Peyer's patch (tissue), 4 donors: ENCODE measurements at places on chromosomes 6 and 20. TPM values are rescaled to one million over a fixed set of nuclear protein-coding genes. Genes with fewer than 3 reads are reported as not detected.

Gene MYMX
- not detected for total RNA-seq

Gene EDN3
- total RNA-seq = 54.3 TPM

Gene PRPH2
- 9.9 TPM for total RNA-seq

Gene MUCL3
- total RNA-seq = 0.18 TPM

Gene RCAN2
- 23.1 TPM for total RNA-seq

Gene TEAD3
- 32.9 TPM for total RNA-seq

DNA sequence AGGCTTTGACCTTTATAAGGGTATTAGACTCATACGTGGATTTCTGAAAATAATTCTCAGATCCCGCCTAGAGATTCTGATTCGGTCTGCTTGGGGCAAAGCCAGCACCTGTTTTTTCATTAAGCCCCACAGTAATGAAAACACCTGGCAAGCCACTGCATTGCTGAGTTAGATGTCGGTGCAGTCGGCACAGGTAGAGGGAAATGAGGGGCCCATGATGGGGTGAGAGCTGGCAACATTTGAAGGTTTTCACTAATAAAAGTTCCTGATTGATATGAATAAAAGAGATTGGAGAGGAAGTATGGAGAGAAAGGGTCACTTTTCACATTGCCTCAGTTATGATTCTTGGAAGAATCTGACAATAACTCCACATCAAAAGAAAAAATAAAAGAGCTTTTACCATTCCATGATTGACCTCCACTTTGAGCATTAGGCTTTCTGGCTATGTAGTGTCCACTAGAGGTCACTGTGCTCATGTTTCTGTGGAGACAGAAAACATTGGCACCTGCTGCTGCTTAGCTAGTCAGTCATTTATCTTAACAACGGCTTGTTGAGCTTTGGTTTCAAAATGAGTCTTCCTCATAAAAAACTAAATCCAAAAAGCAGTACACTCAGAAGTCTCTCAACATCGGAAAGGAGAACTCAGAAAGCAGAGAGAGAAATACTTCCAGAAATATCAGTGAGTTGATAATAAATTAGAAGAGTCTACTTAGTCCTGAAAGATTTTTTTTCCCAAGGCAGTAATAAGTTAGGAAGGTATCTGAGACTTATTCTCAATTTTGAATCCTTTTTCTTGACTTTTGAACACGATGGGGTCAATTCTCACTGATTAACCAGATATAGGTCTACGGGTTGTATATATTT lies 53.3 kb upstream of the KLHL31 start:
- no peak for DNase-seq

- peak; percentile 42 for DNase-seq
Measured at GRCh38 chr20:37362821-37363220, 16.9 kb downstream of the SRC start.

GRCh38 chr6:78770765-78771164 lies 96.6 kb upstream of the IRAK1BP1 start:
- no peak for DNase-seq

DNA sequence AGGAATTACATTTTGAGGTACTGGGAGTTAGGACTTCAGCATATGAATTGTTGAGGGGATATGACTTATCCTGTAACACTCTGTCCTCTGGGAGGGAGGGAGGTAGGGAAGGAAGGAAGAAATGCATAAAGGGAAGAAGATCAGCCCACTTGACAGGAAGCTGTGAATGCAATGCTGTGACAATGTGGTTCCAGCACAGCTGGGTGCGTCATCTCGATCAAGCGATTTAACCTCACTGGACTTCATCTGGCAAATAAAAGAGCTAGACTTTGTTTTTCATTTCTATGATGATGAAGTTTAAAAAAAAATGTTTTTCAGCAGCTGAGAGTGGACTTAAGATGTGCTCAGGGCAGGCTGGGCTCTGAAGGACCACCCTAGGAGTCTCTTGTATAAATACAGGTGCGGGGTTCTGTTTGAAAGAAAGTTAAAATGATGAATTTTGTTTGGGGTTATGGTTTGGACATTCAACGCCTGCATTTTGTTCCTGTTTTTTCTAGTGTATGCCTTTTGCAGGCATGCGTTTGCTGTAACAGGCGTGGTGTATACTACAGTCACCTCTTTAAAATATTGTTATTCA lies 178.1 kb downstream of the RIMS1 start:
- DNase-seq = no peak

GRCh38 chr20:11726026-11726425 lies 191.7 kb upstream of the BTBD3 start:
- DNase-seq = no peak
